ENCODE measurements at places on chromosomes 13 and 19. TPM values are rescaled to one million over a fixed set of nuclear protein-coding genes. Genes with fewer than 3 reads are reported as not detected.

- no peak overlapping the region for H3K4me3 ChIP-seq
- no peaks in the 10 kb centered on the region for H3K27me3 ChIP-seq
- H3K36me3 ChIP-seq: no peaks in the 10 kb centered on the region
These were observed 19.7 kb upstream of the GTF3A start for GRCh38 chr13:27404680-27405079.

GRCh38 chr19:11745869-11746268 lies 7.1 kb upstream of the ZNF823 start:
- no peaks in the 10 kb centered on the region for H3K27me3 ChIP-seq
- H3K27ac ChIP-seq: no peak overlapping the region
- H3K4me1 ChIP-seq: no peaks in the 10 kb centered on the region
- H3K4me3 ChIP-seq: no peak overlapping the region

STOML3 gene
- not detected for total RNA-seq

ZNF600 gene
- total RNA-seq: 12.5 TPM

GRIN2D gene
- total RNA-seq: 1.3 TPM

GRCh38 chr19:1214862-1215731 lies 9.5 kb downstream of the STK11 start:
- H3K27me3 ChIP-seq: no peaks in the 10 kb centered on the region
- peaks cover 67% of the 10 kb centered on the region for H3K4me1 ChIP-seq
- H3K36me3 ChIP-seq: peaks cover 9% of the 10 kb centered on the region
- H3K4me3 ChIP-seq: no peak overlapping the region
- H3K27ac ChIP-seq: peak overlapping the region; percentile 82

GRCh38 chr13:41762796-41763195 lies 198.1 kb downstream of the VWA8 start:
- H3K4me3 ChIP-seq: no peak overlapping the region
- H3K36me3 ChIP-seq: no peaks in the 10 kb centered on the region
- H3K27ac ChIP-seq: no peak overlapping the region

MBD3L2 gene
- not detected for total RNA-seq

- peaks cover 4% of the 10 kb centered on the region for H3K4me1 ChIP-seq
- DNase-seq: peak; percentile 82
- H3K36me3 ChIP-seq: no peaks in the 10 kb centered on the region
- H3K27me3 ChIP-seq: no peaks in the 10 kb centered on the region
- H3K4me3 ChIP-seq: no peak overlapping the region
These were observed 85.7 kb downstream of the NUFIP1 start for GRCh38 chr13:44903574-44903985.

CNN1 gene
- 37.0 TPM for total RNA-seq

PTH2 gene
- total RNA-seq: not detected

DNA sequence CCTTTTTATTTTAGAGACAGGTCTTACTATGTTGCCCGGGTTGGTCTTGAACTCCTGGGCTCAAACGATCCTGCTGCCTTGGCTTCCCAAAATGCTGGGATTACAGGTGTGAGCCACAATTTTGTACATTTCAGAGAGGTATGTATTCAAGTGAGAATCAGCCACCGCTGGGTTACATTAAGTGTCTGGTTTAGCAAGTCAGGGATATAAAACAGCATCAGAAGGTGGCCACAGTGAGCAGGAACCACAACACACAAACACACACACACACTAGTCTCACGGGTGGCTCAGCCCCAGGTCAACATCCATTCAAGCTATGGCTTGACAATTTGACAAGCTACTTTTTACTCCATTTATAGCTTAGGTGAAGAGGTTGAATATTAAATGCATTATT lies 20.2 kb downstream of the KLK5 start:
- no peak for DNase-seq
- H3K4me1 ChIP-seq: no peaks in the 10 kb centered on the region
- H3K27ac ChIP-seq: no peak overlapping the region
- H3K36me3 ChIP-seq: no peaks in the 10 kb centered on the region
- no peak overlapping the region for H3K4me3 ChIP-seq

DNA sequence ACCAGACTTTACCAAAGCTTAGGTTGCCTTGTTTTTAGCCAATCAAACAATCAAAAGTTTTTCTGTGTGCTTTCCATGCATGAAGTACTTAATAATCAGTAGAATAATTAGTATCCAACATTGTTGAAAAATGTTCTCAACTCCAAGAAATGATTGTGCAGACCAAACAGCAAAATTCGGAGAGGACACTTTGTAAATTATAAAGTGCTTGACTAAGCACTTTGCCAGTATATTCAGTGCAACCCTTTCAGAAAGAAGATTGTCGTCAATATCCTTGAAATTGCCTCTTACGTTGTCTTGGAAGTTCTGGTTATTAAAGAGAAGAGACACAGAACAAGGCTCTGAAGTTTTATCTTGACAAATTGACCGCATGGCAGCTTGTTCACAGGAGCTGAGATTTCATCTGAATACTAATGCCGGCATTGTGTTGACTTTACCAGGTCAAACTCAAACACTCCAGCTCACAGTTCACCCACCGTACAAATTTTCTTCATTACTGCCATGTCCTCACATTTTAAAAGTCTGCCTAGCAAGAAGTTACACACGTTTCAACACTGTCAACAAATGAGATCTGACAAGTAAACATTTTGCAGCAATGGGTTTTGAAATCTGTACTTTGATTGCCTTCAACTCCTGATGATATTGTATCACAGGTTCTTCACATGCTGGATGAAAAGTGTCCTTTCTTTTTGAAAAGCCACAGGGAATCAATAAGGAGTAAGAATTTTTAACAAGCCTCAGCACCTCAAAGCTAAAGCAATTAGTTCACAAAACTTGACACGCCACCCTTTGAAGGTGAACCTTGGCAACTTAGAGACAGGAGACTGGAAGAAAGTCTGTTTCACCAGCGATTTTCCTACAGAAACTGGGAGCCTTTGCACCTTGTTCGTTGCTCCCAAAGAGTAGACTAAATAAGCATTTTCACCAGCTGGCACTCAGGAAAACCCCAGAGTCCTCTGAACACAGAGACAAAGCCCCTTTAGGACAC lies 150.9 kb downstream of the RFC3 start:
- DNase-seq: no peak
- no peaks in the 10 kb centered on the region for H3K27me3 ChIP-seq
- H3K4me3 ChIP-seq: no peak overlapping the region
- H3K4me1 ChIP-seq: no peaks in the 10 kb centered on the region

DNA sequence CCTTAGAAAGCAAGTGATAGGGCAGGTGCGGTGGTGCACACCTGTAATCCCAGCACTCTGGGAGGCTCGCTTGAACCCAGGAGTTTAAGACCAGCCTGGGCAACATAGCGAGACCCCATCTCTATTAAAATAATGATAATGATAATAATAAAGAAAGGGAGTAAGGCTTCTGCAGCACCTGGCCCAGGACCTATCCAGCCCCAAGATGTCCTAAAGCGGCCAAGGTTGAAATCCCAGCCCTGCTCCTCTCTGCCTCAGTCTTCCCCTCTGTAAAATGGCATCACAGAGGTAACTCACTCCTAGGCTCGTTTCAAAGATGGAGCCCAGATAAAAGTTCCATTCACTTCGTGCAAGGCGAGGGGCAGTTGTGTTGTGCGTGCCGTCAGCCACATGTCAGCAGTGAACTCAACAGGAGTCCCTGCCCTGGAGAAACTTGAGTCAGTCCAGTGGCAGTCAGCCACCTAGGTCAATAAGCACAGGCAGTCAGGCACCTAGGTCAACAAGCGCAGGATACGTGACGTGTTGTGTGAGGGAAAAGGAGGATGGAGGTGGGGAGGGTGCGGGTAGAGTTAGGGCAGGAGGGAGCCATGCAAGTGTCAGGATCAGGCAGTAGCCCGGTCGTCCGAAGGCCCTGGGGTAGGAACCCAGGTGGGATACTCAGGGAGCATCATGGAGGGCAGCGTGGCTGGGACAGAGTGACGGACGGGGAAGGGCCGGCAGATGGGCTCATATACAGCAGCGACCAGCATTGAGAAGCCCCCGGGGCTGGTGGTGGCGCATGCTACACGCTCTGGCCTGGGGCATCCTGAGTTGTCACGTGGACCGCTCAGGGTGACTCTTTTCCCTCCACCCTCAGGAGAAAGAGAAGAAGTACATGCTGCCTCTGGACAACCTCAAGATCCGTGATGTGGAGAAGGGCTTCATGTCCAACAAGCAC lies 16.6 kb downstream of the TMED1 start:
- no peak for DNase-seq
- H3K36me3 ChIP-seq: peaks cover 99% of the 10 kb centered on the region
- no peak overlapping the region for H3K4me3 ChIP-seq

DNA sequence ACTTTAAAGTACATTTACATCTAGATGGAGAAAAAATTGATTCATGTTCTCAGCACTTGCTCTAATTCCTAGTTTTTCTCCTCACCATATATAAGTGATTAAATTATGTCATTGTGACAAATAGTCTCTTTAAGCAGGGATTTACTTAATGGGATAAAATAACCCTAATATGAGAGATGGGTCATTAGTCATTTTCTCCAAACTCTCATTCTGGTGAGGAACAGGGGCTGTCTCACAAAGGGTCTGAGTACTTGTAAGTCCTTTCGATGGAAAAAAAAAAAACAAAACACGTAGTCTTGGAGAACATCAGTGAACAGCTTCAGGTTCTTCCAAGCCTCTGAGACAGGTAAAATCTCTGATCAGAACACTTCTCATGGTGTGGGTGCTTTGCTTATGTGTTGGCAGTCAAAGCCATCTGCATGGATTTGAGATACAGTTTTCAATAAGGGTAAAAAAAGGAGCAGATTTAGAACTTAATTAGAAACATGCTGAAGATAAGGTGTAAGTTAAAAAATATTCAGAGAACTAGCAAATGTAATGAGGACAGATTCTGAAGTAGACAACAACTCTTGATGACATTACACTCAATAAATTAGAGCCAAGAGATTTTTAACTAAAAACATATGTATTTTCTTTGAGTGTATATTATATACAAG lies 1668.9 kb upstream of the MIR17HG start:
- H3K27me3 ChIP-seq: no peaks in the 10 kb centered on the region
- DNase-seq: no peak

GRCh38 chr13:108269601-108270328 lies at the start of gene TNFSF13B:
Gene TNFSF13B (plus strand): TSS chr13:108269718. CDS start chr13:108269896, 178 bp downstream.
- H3K27me3 ChIP-seq: no peaks in the 10 kb centered on the region
- H3K27ac ChIP-seq: peak within 1 kb of the TSS; percentile 83
- H3K4me1 ChIP-seq: peaks cover 51% of the 10 kb centered on the region
- peak; percentile 44 for DNase-seq
- H3K4me3 ChIP-seq: peak within 1 kb of the TSS; percentile 34

ANGPTL4 gene
- total RNA-seq: 2.5 TPM

Data from left lung (tissue), 14 donors.